Placental pericyte (primary cell): ENCODE measurements at places on chromosomes 4 and X. TPM values are rescaled to one million over a fixed set of nuclear protein-coding genes. Genes with fewer than 3 reads are reported as not detected.

The MAGEA10 gene
- total RNA-seq = not detected in 2 replicates

The BEND4 gene
- not detected in 2 replicates for total RNA-seq

The POF1B gene
- total RNA-seq = not detected in 2 replicates

The CT45A5 gene
- total RNA-seq = not detected in 2 replicates

The FAM47C gene
- total RNA-seq = not detected in 2 replicates

The CT45A1 gene
- not detected in 2 replicates for total RNA-seq

The ANOS1 gene
- total RNA-seq = 1.1 and 4.9 TPM in 2 replicates

The SGMS2 gene
- 62.2 and 94.6 TPM in 2 replicates for total RNA-seq

The HSD17B13 gene
- 0.14 and 0.22 TPM in 2 replicates for total RNA-seq

The CBLL2 gene
- not detected in 2 replicates for total RNA-seq

The ARX gene
- not detected in 2 replicates for total RNA-seq

The RASGEF1B gene
- total RNA-seq = not detected in 2 replicates

The GYPE gene
- total RNA-seq = under 0.01 and 0.43 TPM in 2 replicates

The GUCY1A1 gene
- 0.14 and 0.44 TPM in 2 replicates for total RNA-seq

The PCYT1B gene
- under 0.01 and 0.14 TPM in 2 replicates for total RNA-seq

The SPATA18 gene
- 19.9 and 24.5 TPM in 2 replicates for total RNA-seq
